ENCODE measurements at places on chromosomes 3 and 15.
A peak's percentile ranks its signal among the peaks of the same experiment; 100 is the strongest.

DNA sequence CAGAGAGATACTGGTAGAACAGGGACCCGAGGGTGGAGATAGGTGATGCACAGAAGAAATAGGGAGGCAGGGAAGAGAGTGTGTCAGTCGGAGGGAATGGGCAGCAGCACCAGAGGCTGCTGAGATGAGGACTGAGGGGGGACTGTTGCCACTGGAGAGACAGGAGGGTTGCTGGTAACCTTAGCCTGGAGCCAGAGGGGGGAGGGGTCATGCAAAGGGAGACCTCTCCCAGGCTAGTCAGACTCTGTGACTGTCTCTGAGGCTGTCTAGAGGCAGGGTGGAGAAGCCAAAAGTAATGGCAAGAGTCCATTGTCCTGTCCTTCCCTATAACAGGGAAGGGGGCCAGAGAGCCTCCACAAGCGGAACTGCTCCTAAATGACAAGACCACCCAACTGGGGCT lies 2.1 kb upstream of the DLEC1 start:
- no peaks in the 10 kb centered on the region for H3K36me3 ChIP-seq
- H3K4me1 ChIP-seq: no peaks in the 10 kb centered on the region
- no peak overlapping the region for H3K27ac ChIP-seq

- H3K36me3 ChIP-seq: no peaks in the 10 kb centered on the region
- H3K4me1 ChIP-seq: no peaks in the 10 kb centered on the region
- H3K27ac ChIP-seq: no peak overlapping the region
- no peaks in the 10 kb centered on the region for H3K27me3 ChIP-seq
- DNase-seq: no peak
- H3K4me3 ChIP-seq: no peak overlapping the region
These were observed 69.4 kb downstream of the SCN10A start for GRCh38 chr3:38746641-38747040.

DNA sequence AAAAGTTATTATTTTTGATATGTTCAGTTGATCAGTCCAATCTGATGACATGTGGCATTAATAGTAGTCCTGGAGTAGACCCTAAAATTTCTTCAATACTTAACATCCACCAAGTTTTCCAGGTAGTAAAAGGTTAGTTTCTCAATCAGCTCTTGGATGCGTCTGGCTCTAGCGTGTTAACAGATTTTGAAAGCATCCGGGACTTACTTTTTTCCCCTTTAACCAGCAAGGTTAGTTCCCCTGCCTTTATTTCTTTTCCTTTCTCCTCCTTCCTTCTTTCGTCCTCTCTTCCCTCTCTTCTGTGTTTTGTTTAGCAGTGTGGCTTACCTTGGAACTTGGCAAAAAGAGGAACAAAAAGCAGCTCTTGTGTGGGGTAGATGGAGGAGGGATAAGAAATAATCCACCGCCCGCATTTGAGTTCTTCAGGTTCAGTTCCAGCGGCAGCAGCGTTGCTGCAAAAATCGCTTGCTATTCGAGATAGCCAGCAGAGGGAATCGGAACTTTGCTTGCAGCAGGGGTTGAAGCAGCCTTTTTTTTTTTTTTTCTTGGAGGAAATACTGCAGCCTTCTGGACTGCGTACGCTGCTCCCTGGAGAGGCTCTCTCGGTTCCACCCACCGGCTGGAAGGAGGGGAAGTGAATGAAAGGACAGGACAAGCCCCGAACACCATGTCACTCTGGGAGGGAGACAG lies at the start of gene RBMS3:
RBMS3 (plus strand) TSS at position 668 of the 690 bp plus-strand sequence.
- H3K27ac ChIP-seq: peak within 1 kb of the TSS; percentile 90
- peak within 1 kb of the TSS; percentile 58 for H3K4me3 ChIP-seq
- H3K4me1 ChIP-seq: peaks cover 10% of the 10 kb centered on the region
- H3K27me3 ChIP-seq: no peaks in the 10 kb centered on the region
- no peaks in the 10 kb centered on the region for H3K36me3 ChIP-seq
- DNase-seq: peak; percentile 95

DNA sequence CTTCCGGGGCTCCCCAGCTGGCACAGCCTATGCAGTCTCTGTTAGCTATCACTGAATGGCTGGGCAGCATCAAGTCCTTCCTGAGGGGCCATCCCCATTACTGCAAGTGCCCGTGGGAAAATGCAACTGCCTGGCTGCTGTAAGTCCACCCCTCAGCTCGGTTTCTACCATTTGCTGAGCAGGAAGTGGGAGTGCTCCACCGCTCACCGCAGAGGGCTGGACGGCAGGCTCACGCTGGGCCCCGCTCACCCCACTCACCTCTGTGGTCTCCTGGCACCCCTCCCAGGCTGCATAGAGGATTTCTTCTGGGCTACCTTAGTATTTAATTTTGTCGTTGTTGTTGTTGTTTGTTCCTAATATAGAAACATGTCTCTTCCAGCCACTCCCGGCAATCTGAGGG lies 270.2 kb downstream of the PLCL2 start:
- peaks cover 34% of the 10 kb centered on the region for H3K36me3 ChIP-seq
- H3K27me3 ChIP-seq: no peaks in the 10 kb centered on the region

- peaks cover 20% of the 10 kb centered on the region for H3K4me1 ChIP-seq
- H3K36me3 ChIP-seq: no peaks in the 10 kb centered on the region
- H3K4me3 ChIP-seq: no peak overlapping the region
- no peak overlapping the region for H3K27ac ChIP-seq
- H3K27me3 ChIP-seq: no peaks in the 10 kb centered on the region
These were observed 217.2 kb upstream of the CGNL1 start for GRCh38 chr15:57158997-57159668.

DNA sequence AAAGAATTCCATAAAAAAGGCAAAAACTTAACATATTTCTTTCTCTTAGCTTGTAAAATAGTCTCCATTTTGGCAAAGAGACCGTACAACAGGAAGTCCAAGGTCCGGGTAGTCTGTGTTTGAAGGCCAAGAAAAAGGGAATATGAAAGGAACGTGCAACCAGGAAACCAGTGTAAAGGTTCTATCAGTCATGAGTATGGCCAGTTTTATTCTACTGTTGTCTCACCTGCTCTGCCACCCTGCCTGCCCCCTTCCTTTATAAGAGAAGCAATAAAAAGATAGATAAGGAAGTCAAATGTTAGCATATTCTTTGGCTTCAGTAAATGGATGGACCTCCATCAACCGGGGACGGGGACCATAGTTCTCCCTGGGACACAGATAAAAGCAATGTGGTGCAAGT lies 370.6 kb upstream of the ROBO2 start:
- no peak overlapping the region for H3K4me3 ChIP-seq
- H3K27me3 ChIP-seq: no peaks in the 10 kb centered on the region
- H3K4me1 ChIP-seq: no peaks in the 10 kb centered on the region
- no peak for DNase-seq
- no peak overlapping the region for H3K27ac ChIP-seq
- H3K36me3 ChIP-seq: no peaks in the 10 kb centered on the region

DNA sequence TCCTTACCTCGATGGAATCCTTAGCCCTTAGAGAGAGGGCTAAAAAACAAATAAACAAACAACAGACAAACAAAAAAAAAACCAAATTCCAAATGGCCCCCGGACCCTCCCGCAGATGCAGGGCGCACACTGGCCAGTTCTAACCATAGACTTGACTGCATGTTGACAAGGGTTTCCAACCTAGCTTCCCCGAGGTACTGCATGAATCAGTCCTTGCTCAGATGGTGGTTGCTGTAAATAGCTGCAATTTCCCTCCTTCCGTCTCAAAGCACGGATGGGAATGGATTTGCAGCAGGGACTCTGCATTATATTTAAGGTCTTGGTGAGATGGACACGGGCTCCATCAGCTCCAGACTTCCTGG lies 162.8 kb downstream of the CD47 start:
- H3K27me3 ChIP-seq: no peaks in the 10 kb centered on the region
- DNase-seq: no peak
- H3K4me3 ChIP-seq: peak overlapping the region; percentile 75
- H3K27ac ChIP-seq: no peak overlapping the region
- no peaks in the 10 kb centered on the region for H3K4me1 ChIP-seq

- peak overlapping the region; percentile 72 for H3K27ac ChIP-seq
- no peak overlapping the region for H3K4me3 ChIP-seq
- peaks cover 12% of the 10 kb centered on the region for H3K4me1 ChIP-seq
- H3K36me3 ChIP-seq: peaks cover 13% of the 10 kb centered on the region
- DNase-seq: peak; percentile 80
- no peaks in the 10 kb centered on the region for H3K27me3 ChIP-seq
These were observed 58.2 kb downstream of the ZBTB38 start for GRCh38 chr3:141426404-141427034.

DNA sequence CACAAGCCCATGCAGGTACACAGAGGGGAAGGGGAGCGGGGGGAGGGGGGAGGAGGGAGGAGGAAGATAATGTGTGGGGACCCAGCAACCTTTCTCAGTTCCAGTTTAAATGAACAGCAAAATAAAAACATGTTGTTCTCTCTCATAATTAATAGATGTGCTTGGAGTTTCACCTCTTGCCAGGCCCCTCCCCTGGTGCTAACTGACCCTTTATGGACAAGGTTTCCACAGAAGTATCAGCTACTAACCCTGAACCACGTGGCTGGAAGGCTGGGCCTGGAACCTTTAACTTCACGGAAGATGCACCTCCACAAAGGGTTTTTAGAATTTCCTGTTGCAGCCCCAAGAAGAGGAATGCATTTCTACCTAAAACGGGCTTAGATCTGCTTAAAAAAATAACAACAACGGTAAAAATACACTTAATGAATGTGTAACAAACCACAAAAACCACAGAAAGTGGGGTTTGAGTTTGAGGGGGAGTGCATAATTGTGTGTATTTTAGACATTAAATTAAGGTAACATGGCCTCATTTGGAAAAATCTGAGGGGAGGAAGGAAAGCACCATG lies 14.8 kb upstream of the SMAD3 start:
- DNase-seq: no peak
- no peak overlapping the region for H3K4me3 ChIP-seq
- H3K27me3 ChIP-seq: no peaks in the 10 kb centered on the region
- peak overlapping the region; percentile 95 for H3K27ac ChIP-seq
- peaks cover 12% of the 10 kb centered on the region for H3K4me1 ChIP-seq

All from ascending aorta (tissue), 2 donors.